Activated naive CD4-positive, alpha-beta T cell (primary cell): ENCODE measurements at places on chromosomes 4 and X.

DNA sequence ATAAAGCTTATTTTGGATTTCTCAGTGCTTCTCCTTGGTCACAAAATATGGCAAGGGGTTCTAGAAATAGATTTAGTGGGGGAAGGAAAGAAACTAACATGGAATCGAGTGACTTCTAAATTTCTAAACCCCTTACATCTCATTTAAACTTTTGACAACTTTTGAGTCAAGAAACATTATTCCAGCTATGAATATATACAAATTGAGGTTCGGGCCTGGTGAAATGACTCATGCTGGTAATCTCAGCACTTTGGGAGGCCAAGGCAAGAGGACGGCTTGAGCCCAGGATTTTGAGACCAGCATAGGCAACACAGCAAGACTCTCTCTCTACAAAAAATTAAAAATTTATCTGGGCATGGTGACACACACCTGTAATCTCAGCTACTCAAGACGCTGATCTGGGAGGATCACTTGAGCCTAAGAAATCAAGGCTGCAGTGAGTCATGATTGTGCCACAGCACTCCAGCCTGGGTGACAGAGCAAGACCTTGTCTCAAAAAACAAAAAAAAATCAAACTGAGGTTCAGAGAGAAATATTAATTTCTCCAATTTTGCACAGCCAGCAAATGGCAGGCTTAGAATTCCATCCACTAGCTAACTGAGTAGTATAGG, 99.8 kb downstream of the ANXA3 start:
- no peak for DNase-seq

GRCh38 chr4:129098531-129099001, 2.6 kb downstream of the C4orf33 start:
- no peak for DNase-seq

GRCh38 chrX:132483488-132483887, 5.3 kb downstream of the MBNL3 start:
- DNase-seq = no peak

- no peak for DNase-seq
Measured at GRCh38 chr4:163367651-163368050, 24.0 kb downstream of the NPY5R start.

DNA sequence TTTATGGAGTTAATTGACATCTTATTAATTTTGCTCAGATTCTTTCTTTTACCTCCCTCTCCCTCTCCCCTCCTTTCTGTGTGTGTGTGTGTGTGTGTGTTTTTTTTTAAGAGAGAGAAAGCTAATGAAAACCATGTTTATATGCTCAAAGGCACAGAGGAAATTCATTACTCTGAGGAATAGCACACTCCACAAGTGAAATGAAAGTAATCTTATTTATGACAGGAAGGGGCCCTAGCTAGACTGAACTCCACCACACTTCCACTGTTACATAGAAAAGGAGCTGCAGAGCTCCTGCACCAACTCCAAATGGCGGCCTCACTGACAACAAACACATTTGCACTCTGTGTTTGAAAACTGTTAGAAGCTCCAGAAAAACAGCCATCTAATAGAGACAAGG, 150.6 kb downstream of the RASL11B start:
- no peak for DNase-seq

DNA sequence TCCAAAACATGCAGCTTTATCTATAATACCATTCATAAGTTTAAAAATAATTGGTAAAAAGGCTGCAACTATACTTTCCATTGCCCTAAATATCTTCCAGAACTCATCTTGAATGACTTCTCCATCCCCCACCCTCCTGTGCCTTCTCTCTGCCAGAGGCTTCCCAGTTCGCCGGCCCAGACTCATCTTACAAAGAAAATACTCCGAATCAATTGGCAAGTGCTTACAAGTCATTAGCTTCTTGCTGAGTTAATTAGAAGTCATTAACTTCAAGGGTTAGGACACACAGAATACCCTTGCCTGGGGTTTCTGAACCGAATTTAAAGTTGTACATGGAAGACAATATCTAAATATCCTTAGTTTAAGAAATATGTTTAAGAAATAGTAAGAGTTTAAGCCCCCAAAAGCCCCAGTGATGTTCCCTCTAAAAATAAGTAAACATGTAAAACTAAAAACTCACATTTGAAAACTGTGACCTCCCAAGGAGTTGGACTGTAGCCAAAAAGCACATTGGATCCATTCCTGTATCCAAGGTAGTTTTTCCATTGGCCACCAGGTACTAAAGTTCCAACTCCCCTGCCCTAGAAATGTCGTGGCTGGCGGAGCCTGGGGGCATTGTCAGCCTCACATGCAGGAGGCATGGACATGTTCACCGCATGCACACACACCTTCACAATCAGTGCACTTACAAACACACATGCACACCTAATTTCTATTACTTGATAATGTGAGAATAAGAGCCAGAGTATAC, 535.2 kb upstream of the FAT1 start:
- no peak for DNase-seq

GRCh38 chr4:42702895-42703294, 46.0 kb upstream of the ATP8A1 start:
- DNase-seq = no peak

DNA sequence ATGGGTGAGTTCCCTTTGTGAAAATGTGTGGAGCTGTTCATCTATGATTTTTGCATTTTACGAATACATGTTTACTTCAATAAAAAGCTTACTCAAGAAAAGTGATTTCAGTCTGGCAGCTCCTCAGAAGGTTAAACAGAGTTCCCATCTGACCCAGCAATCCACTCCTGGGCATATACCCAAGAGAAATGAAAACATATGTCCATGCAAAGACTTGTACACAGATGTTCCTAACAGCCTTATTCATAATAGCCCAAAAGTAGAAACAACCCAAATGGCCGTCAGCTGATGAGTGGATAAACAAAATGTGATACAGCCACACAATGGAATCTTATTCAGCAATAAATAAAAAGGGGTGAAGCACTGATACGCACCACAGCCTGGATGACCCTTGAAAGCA, 20.8 kb downstream of the CLCN4 start:
- DNase-seq = no peak

GRCh38 chr4:85726555-85726954, 251.6 kb downstream of the ARHGAP24 start:
- DNase-seq = no peak

DNA sequence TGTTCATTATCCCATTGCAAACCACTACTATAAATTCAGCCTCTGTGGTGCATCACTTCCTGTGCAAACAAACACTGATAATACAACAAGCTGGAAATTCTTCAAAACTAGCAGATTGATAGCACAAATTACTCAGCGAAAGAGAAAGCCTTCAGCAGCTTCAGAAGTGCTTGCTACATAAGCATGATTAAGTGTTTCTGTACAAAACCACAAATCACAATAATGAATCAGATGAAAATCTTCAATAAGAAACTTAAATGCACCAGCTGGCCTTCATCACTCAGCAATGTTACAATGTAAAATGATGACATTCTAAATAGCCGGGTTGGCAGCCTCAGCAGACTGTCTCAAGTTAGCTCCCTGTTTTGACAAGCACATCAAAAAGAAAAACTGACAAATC, 262.2 kb downstream of the SPOCK3 start:
- DNase-seq = no peak

- no peak for DNase-seq
Measured at GRCh38 chrX:47212381-47213293, 5.8 kb upstream of the CDK16 start.

- peak; percentile 1 for DNase-seq
Measured at GRCh38 chr4:168317621-168318020, 931 bp downstream of the DDX60 start.

GRCh38 chr4:168124008-168124641, 31.8 kb downstream of the ANXA10 start:
- no peak for DNase-seq

DNA sequence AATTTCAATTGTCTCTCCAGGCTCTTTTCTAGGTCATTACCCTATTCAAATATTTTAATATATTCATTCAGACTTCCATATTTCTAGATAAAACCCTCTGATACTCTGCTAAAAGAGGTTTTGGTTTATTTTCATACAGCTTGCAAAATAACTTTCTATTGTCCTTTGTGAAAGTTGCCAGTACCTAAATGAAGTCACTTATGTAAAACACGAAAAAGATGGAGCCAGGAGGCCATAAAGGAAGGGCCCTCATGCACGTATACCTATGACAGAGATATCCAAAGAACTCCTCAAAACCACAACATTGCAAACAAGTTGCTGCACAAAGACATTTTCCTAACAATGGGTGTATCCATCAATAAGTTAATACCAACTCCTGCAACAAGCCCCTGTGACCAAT, 25.7 kb upstream of the ELOVL6 start:
- no peak for DNase-seq

GRCh38 chr4:115687052-115687755, 573.8 kb upstream of the NDST4 start:
- DNase-seq = no peak

DNA sequence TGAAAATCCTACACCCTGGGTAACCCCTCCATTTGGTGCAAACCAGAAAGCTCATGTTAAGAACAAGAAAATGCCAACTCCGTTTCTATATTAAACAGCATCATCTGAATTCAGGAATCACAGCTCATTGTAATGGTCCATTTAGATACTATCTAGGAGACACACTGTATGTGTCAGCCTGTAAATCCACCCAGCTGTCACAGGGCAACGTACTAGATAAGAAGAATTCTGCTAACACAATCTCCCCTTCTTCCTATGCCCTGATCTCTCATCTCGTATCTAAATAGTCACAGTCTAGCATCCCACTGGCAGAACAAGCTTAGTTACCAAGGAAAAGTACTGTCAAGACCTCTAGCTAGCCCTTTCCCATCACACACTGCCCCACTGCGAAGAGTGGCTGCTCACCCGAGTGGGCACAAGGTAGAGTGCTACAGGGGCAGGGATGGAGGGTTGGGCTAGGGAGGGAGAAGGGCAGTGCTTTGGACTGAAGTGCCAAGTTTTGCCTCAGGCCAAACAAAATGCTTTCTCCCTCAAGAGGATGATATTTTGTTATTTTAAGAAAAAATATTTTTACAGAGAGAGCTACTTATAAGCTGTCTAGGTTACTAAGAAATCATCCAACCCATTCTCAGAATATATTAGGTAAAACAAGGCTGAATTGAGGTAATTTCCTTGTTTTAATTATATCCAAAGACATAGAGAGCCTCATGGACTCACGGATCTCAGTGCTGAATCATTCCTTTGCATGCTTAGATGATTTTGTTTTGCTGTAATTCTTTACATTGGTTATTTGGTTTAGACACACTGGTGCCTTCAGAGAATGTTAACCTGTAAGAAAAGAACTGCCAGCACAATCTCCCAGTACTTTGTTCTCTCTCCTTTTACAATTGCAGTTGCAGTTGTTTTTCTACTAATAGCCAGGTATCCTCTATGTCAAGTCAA, 196.6 kb downstream of the PRDM5 start:
- no peak for DNase-seq

DNA sequence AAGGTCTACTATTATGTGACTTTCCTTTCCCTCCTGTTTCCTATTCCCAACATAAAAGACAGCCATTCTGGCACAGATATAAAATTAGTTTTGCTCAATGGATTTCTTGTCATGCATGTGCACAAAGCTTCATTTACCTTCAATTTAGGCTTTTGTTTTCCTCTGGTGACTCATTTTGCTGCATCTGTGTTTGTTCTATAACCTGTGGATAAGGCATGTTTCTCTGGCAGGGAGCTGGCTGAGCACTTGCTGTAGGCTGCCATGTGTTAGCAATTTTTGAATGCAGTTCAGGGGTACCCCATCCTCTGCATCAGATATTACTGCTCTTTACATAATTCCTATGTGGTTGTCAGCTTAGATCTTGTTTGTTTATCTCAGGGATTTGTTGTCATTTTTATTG, 202.8 kb upstream of the GRID2 start:
- DNase-seq = no peak

- DNase-seq = peak; percentile 66
Measured at GRCh38 chrX:79270401-79270800, 96.7 kb downstream of the ITM2A start.

- no peak for DNase-seq
Measured at GRCh38 chr4:83113429-83113786, 1.1 kb downstream of the PLAC8 start.

- DNase-seq = no peak
Measured at GRCh38 chr4:108219998-108220397, 51.3 kb upstream of the LEF1 start.

DNA sequence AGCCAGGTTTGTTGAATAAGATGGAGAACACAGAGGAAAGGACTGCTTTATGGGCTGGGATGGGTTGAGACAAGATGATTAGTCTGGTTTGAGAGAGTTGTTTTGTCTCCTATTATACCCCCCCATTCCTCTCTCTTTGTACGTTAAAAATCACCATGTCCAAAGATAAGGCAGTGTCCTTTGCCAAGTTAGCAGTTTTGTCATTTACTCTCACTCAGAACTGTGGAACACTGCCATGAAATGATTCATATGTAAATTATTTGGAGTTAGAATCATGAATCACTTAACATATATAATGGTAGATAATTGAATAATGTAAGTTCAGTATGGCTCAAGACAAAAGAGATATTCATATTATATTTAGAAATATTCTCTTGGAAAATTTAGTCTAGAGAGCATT, 151.3 kb downstream of the DCLK2 start:
- no peak for DNase-seq

DNA sequence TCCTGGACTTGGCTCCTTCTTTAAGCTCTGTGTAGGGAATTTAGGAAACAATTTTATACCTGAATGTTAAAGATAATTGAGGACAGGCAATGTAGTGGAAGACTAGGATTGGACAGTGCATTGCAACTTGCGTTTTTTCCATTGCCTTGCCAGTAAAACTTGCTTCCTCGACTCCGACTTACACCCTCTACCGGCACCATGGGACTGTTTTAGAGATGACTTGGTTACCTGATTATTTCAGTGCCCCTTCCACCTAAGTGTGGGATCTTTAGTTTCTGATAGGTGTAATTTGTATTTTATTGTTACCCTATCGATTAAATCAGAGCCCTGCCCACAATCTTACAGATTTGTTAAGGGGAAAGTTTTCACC, 1.2 kb downstream of the PRPS1 start:
- no peak for DNase-seq

DNA sequence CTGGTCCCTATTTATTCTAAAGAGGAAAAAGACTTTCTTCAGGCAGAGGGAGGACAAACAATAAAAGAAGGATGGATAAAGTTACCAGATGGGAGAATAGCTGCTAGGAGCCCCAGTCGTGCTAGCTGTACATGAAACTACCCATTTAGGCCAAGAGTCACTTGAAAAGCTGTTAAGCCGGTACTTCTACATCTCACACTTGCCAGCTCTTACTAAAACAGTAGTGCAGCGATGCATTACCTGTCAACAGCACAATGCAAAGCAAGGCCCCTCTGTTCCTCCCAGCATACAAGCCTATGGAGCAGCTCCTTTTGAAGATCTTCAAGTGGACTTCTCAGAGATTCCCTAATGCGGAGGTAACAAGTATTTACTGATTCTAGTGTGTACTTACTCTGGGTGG, 1138.8 kb downstream of the ARAP2 start:
- DNase-seq = no peak

DNA sequence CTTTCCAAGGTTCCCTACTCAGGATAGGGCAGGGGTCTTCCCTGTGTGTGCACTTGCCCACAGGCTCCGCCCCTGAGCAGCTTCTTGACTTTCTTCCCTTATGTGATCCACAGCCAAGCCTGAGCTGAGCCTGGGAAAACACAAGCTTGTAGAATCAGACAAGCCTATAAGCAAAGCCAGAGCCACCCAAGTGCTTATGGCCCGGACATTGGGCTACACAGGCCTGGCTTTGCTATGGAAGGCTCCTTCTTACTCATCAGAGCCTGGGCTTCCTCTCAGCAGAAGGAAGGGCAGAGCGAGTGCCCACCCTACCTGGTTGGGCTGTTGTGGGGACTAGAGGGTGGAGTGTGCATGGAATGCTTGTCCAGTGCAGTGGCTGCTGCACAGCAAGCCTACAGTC, 1.3 kb upstream of the TNIP2 start:
- DNase-seq = no peak

- no peak for DNase-seq
Measured at GRCh38 chr4:165783626-165784025, 89.4 kb upstream of the TLL1 start.
